Immature natural killer cell (primary cell): ENCODE measurements at places on chromosomes 12 and 14. TPM values are rescaled to one million over a fixed set of nuclear protein-coding genes. Genes with fewer than 3 reads are reported as not detected.
A peak's percentile ranks its signal among the peaks of the same experiment; 100 is the strongest.

DNA sequence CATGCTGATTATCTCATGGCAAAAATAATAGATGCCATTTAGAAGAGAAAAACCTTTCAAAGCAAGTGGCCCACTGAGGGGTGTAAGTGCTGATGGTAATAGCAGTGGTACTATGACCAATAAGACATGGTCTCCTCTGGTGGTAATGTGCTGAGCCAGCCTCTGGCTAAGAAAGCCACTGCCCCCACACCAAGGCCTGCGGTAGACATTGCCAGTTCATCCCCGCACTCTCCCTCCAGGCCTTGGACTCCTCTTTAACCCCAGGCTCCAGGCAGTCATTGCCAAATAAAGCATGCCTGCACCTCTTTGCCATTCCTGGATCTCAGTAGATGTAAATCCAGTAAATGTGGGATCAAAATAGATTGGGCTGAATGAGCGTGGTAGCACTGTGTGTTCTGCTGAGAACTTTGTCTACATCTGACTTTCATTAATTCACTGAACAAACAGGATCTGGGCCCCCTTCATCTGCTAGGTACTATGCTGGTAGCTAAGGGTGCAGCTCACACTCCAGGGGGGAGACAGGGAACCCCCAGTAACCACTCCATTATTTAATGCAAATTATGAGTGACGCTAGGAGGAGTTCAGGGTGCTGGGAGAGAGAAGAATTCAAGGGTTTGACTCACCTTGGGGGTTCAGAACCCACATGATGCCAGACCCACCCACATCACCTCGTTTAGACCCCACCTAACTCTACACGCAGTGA, 89.3 kb downstream of the BCL11B start:
- no peaks in the 10 kb centered on the region for H3K36me3 ChIP-seq
- peaks cover 96% of the 10 kb centered on the region for H3K4me1 ChIP-seq
- no peaks in the 10 kb centered on the region for H3K27me3 ChIP-seq
- no peak for DNase-seq

DNA sequence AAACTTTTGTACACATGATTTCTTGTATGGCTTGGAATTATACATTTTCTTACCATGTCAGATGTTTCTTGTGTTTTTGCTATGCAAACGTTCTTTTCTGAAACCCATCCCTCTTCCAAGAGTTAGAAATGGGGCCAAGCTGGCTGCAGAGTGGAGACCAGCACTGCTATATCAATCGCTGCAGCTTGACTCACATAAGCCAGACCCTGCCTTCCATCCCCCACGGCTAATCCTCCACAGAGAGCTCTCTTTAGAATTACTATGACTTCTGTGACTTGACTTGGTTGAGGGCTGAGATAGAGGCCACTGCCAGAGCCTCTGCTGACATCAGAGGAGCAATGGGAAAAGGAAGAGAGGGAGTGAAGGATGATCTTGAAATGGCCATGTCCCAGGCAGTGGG, 147.9 kb downstream of the DACT1 start:
- H3K4me3 ChIP-seq = no peak overlapping the region
- DNase-seq = no peak
- H3K27me3 ChIP-seq = no peaks in the 10 kb centered on the region
- no peaks in the 10 kb centered on the region for H3K4me1 ChIP-seq
- no peaks in the 10 kb centered on the region for H3K36me3 ChIP-seq

- H3K4me3 ChIP-seq = no peak overlapping the region
- no peaks in the 10 kb centered on the region for H3K27me3 ChIP-seq
- H3K36me3 ChIP-seq = no peaks in the 10 kb centered on the region
Observed at GRCh38 chr12:65306366-65307168, 28.1 kb downstream of the MSRB3 start.

GRCh38 chr14:91286530-91286937, 42.0 kb upstream of the GPR68 start:
- DNase-seq = peak; percentile 63
- peaks cover 47% of the 10 kb centered on the region for H3K27me3 ChIP-seq
- peak overlapping the region; percentile 90 for H3K27ac ChIP-seq
- peaks cover 26% of the 10 kb centered on the region for H3K36me3 ChIP-seq

GRCh38 chr12:43325786-43326185, 226.2 kb downstream of the ADAMTS20 start:
- DNase-seq = no peak
- no peak overlapping the region for H3K27ac ChIP-seq
- no peaks in the 10 kb centered on the region for H3K36me3 ChIP-seq
- H3K4me3 ChIP-seq = no peak overlapping the region
- H3K27me3 ChIP-seq = peaks cover 2% of the 10 kb centered on the region

GRCh38 chr12:92654929-92655328, 47.9 kb upstream of the PLEKHG7 start:
- H3K4me1 ChIP-seq = no peaks in the 10 kb centered on the region
- H3K36me3 ChIP-seq = no peaks in the 10 kb centered on the region
- no peak for DNase-seq
- no peak overlapping the region for H3K27ac ChIP-seq

GRCh38 chr12:109588461-109589239, 15.1 kb downstream of the MVK start:
- peaks cover 26% of the 10 kb centered on the region for H3K36me3 ChIP-seq
- H3K4me1 ChIP-seq = peaks cover 2% of the 10 kb centered on the region
- H3K4me3 ChIP-seq = no peak overlapping the region
- no peaks in the 10 kb centered on the region for H3K27me3 ChIP-seq
- H3K27ac ChIP-seq = no peak overlapping the region

DNA sequence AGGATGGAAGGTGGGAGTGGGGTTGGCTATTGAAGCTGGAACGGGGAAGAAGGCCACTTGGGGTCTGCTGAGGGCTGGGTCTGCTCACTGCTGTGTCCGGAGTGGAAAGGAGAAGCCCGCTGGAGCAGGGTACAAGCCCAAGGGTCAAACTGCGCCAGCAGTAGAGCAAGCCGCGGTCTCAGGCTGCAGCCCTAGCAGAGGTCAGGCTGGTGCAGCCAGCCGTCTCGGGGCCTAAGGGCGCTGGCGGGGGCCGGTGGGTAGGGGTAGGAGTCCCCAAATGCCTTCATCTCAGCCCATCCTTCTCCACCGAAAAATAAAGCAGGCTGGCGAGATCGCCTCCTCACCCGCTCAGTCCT, 718 bp upstream of the JDP2 start:
- no peak overlapping the region for H3K27ac ChIP-seq
- no peaks in the 10 kb centered on the region for H3K4me1 ChIP-seq
- peaks cover 25% of the 10 kb centered on the region for H3K27me3 ChIP-seq
- no peak for DNase-seq
- H3K36me3 ChIP-seq = no peaks in the 10 kb centered on the region
- peak overlapping the region; percentile 70 for H3K4me3 ChIP-seq

PMEL gene
- polyA plus RNA-seq = not detected

MORN3 gene
- 3.4 TPM for polyA plus RNA-seq

ENO2 gene
- 2.0 TPM for polyA plus RNA-seq

TAS2R9 gene
- not detected for polyA plus RNA-seq

TCTN1 gene
- 10.0 TPM for polyA plus RNA-seq

SPIC gene
- not detected for polyA plus RNA-seq
